CD4-positive, alpha-beta T cell treated with Interleukin-6 at 100 ng/mL for 8 hours (primary cell): ENCODE measurements at places on chromosomes 1 and 21.

DNA sequence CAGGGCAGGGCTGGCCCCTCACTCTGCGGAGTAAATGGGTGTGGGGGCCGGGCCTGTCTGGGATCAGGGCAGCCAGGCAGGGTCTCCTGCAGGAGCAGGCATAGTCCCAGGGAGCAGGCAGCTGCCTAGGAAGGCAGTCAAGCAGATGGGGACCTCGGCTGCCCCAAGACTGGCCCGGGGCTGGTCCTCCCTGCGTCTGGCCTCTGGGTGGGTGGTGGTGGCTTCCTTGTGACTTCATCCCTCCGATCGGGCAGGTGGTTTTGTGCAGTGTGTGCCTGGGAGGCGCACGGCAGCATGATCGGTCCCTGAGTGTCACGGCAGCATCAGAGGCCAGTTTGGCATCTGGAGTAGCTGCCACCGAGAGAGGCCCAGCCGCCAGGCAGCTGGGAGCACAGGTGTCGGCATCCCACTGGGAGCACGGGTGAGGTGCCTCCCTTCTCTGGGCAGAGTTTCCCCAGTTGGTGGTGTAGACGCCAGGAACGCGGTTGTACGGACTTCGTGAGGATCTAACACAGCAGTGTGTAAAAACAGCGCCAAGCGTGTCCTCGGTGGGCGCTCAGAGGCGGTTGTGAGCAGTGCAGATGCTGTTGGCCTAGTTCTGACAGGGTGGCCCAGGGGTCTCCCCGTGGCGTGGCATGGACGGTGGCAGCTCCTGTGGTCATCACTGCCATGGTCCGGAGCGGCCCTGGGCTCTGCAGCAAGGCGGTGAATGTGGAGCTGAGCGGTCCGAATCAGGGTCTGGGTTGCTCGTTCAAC is 45.9 kb downstream of the PRKCZ start:
- DNase-seq = no peak

GRCh38 chr1:89363196-89363595 is 663 bp upstream of the GBP6 start:
- DNase-seq = no peak

DNA sequence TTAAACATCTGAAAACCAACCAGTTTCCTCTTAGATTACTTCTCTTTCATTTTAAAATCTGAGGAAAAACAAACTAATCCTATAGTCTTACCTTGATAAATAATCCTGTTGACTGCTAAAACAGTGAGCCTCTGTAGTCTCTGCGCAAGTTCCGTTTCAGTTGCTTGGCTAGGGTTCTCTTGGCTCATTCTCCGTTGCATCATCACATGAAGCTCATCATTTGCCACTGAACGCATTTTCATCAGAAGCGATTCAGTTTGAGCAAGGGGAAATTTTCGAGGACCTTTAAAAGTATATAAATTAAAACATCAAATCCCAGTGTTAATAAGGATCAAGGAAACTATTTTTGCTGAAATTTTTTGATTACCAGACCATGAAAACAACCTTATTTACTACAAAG is 96.7 kb upstream of the GNG4 start:
- no peak for DNase-seq

GRCh38 chr1:219570937-219571336 is 42.0 kb downstream of the ZC3H11B start:
- no peak for DNase-seq

GRCh38 chr1:98919652-98920051 is 85.0 kb downstream of the PLPPR5 start:
- DNase-seq = no peak

DNA sequence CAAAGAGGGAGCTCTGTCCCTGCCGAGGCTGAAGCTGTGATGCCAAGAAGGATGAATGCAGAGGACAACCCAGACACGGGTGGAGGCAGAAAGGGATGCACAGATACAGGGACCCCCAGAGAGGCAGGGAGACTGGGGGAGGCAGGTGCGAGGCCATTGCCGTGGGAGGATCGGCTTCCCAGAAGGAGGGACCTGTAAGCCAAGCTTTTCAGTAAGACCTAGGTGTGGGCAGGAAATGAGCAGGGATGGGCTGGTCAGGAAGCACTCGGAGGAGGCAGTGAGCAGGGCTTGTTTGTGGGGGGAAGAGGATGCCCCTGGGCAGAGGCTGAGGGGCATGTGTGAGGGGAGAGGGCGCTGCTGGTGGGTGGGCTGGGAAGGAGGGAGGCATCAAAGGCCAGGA is 67.7 kb upstream of the WNT4 start:
- no peak for DNase-seq

DNA sequence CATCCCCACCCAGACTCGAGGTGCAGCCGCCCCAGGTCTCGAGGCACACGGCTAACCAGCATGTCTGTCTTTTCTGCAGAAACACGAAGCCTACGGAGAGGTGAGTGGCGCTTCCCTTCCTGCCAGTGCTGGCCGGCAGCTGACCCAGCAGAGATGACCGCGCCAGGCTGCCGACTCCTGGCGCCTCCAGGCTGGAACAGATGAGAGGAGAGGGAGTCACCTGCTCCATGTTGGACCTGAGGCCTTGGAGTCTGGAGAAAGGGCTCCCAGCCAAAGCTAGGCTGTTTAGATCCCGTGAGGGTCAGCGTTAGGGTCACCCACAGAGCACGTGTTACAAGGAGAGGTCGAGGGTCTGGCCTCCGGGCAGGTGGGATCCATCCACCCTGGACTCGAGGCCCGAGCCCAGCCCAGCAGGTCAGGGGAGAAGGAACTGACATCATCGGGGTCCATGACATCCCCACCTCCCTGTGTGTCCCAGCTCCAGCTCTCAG is 14.9 kb downstream of the COL6A2 start:
- DNase-seq = no peak

GRCh38 chr21:36513430-36513829 is 33.5 kb upstream of the CLDN14 start:
- no peak for DNase-seq

DNA sequence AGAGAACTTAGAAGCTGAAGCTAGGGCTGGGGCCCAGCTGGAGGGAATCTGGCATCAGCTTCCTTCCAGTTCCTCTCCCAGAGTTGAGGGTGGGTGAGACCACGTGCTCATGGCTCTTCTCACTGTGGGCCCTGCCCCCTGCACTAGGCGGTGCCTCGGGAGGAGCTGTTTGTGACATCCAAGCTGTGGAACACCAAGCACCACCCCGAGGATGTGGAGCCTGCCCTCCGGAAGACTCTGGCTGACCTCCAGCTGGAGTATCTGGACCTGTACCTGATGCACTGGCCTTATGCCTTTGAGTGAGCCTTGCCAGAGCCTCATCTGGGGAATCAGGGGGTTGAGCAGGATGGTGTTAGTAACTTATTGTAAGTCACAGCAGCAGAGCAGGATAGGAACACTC is 16.1 kb downstream of the AKR1A1 start:
- DNase-seq = no peak

DNA sequence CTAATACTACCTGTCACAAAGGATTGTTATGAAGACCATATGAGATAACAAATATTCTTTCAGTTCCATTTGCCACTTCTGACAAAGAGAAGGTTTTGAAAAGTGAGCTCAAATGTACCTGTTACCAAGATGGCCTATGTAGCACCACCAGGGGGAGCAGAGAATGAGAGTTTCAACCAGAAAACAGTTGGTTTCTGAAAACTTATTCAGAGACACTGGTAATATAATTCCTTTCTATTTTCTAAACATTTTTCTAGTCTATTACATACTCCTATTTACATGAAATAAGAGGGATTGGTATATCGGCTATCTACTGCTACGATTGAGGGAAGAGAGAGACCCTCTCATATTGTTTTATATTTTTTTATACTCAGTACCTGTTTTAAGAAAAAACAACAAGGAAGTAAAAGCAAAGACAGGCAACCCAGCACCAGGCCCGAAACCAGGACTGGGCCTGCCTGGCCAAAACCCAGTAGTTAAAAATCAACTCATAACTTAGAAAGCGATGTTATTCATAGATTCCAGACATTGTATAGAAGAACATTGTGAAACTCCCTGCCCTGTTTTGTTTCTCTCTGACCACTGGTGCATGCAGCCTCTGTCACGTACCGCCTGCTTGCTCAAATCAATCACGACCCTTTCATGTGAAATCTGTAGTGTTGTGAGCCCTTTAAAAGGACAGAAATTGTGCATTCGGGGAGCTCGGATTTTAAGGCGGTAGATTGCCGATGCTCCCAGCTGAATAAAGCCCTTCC is 48.3 kb downstream of the IL23R start:
- DNase-seq = peak; percentile 13

DNA sequence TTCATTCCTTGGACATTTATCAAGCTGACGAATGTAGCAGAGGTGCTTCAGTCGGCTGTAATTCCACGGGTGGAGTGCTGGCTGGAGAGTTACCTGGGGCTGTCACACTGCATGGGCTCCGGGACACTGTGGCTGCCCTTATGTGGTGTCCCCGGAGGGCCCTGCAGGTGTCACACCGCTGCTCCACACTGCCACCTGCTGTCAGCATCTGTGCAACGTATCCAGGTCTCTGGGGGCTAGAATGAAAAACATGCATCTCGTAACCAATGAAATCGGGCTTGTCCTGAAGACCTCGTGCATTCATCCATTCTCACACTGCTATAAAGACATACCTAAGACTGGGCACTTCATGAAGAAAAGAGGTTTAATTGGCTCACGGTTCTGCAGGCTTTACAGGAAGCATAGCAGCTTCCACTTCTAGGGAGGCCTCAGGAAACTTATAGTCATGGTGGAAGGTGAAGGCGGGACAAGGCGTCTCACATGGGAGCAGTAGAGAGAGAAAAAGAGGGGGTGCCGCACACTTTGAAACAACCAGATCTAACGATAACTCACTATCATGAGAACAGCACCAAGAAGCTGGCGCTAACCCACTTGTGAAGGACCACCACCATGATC is 46.7 kb upstream of the PCBP3 start:
- DNase-seq = peak; percentile 81

GRCh38 chr1:216178281-216178680 is 245.0 kb downstream of the USH2A start:
- no peak for DNase-seq

DNA sequence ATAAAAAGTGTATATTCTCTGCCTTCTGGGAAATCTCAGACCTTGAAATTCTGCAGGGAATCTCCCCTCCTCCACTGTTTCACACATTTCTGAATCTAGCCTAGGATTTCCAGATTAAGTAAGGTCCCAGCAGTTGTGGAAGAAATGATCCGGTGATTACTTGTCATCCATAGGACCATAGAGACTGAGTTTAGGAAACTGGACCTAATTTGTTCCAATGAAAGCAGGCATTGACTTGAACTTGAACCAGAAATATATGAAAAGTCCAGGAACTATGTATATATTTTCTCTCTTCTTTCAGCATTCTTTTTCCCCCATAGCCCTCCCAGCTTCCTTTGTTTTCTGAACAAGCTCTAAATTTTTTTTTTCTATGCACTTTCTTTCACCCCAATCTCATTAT is 149.5 kb upstream of the SPAG17 start:
- DNase-seq = no peak

GRCh38 chr1:34681480-34682451 is 73.1 kb upstream of the GJB5 start:
- DNase-seq = peak; percentile 27

GRCh38 chr1:228102791-228103620 is at the start of gene C1orf35:
TSS of gene C1orf35 (minus strand) at chr1:228103325. CDS start at chr1:228103227, 98 bp downstream.
- peak; percentile 93 for DNase-seq

GRCh38 chr1:26626994-26627393 is 68.8 kb upstream of the ARID1A start:
- DNase-seq = no peak

DNA sequence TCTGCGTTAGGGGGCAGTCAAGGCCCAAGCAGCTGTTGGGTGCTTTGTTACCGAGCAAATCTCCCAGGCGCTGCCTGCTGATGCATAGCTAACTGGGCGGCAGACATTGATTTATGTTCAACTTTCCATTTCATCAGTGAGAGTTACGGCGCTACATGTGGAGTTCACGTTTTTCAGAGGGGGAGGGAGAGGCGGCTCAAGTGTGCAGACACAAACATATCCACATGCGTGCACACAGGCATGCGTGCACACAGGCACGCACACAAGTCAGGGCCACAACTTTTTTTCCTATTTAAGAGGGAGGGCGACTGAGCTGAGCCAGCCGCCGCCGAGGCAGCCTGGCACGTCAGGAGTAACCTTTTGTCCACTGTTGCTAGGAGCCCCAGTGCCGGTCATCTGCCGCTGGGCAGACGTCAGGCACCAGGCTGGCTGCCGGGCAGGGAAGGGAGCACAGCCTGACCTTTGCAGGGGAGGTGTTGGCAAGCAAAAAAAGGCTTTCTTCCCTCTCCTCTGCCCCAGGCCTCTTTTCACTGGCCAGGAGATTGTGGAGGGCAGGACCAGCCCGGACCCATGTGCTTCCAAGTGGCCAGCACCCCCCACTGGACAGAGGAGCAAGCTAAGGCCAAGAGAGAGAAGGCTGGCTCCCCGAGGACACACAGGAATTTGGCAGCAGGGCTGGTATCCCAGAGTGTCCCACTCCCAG is 73.3 kb downstream of the MRPL37 start:
- DNase-seq = no peak

- no peak for DNase-seq
Measured at GRCh38 chr1:99643021-99643779, 2.7 kb upstream of the PALMD start.

DNA sequence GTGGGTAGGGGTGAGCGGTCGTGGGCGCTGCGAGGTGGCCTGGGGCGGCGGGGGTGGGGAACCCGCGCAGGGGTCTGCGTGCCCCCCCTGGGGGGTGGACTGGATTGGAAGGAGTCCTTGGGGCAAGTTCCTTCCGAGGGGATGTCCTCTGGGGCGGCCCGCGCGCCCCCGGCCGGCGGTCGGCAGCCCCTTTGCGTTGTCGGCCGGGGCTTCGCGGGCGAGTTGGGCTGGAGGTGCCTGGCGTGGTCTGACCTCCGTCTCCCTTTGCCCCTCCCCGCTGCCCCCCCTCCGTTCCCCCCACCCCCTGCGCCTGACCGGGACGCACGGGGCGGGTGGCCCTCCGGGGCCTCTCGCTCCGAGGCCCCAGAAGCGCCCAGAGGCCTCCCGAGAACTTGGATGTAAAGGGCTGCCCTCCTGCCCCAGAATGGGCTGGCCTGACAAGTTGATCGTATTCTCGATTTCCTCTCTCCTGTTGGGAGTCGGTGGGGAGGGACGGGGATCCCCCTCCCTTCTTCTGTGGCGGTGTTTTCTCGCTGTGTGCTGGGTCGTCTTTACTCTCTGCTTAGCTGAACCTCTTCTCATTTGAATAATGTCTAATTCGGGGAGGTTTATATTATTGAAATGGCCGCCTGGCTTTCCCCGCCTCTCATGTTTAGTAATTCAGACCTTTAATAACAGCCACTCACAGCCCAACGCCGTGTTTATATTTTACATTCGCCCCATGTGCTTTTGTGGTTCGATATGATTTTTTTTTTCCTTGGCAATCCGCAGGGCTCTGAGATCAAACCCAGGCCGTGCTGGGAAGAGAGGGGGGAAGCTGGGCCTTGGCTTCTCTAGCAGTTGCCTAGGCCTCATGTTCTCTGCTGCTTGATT is 1.3 kb downstream of the POU2F1 start:
- DNase-seq = peak; percentile 66
